ENCODE measurements at places on chromosomes 5 and 9.
A peak's percentile ranks its signal among the peaks of the same experiment; 100 is the strongest.

DNA sequence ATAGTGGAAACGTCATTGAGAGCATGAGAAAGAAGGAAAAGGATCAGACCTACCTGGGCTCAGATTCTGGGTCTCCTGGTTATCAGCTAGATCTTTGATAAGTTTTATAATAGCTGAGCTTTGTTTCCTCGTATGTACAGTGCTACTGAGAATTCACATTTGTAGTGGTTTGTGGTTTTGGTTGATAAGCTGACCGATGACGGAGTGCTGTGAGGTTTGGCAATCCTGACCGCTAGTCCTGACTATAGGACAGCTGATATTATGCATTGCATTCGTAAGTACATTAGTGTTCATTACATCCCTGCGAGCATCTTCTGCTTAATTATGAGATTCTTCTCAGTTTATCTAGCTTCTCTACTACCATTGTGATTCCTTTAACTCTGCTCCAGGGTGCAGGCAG is 190.7 kb upstream of the SLC27A6 start:
- no peak for DNase-seq

DNA sequence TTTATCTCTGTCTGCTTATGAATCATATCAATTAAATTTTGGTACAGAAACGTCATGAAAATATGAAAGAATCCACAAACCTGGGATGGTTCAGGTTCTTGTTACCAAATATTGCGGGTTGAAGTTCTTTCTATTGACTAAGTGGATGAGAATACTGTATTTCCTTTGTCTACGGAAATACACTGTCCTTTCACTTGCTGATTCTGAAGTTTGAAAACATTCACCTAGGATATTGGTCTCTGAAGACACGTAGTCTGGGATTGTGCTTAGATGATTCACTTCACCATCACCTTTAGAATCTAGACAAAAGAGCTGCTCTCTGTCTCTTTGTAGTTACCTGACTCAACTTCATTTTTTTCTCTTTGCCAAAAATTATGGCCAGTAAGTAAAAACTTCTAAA is 222.4 kb downstream of the FBN2 start:
- DNase-seq, result no peak

DNA sequence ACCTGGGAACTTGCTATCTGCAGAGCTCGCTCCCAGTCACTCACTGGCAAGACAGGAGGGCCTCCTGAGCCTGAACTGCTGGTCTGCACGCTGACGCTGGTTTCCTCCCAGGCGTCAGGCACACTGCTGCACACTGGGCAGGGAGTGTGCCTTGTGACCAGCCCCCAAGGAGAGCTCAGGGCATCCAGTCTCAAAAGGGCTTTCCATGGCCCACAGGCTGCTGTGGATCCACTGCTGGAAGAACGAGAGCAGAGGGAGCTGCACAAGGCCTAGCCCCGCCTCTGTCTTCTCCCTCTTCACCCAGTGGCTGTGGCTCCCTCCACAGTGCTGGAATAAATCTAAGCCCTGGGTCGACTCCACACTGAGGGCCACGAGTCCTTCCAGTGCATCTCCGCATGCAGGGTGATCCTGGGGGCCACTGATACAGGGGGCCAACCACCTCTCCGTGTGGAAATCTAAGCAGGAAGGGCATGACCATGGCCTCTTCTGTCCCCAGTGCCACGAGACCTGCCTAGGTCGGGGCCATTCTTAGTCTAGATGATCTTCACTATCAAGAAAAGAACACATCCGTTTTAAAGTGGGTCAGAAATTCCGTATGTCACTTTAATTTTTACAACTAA is 93.6 kb downstream of the CAMSAP1 start:
- no peak for DNase-seq

GRCh38 chr5:96823900-96824380 is 16.2 kb upstream of the ERAP1 start:
- no peak for DNase-seq

DNA sequence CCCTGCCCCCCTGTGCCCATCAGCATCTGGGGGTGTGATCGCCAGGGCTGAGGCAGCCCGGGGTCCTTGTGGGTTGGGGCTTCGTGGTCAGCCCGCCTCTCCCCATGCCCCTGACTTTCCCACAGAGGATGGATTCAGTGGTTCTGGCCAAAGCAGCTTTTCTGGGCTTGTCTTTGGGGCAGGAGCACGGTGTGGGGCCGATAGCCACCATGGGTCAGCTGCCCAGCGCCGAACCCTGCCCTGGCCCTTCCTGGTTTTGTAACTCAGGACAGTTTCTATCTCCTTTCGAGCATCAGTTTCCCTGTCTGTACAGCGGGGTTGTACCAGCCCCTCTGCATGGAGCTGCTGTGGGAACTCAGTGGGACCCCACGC is 77.1 kb downstream of the HMCN2 start:
- no peak for DNase-seq

DNA sequence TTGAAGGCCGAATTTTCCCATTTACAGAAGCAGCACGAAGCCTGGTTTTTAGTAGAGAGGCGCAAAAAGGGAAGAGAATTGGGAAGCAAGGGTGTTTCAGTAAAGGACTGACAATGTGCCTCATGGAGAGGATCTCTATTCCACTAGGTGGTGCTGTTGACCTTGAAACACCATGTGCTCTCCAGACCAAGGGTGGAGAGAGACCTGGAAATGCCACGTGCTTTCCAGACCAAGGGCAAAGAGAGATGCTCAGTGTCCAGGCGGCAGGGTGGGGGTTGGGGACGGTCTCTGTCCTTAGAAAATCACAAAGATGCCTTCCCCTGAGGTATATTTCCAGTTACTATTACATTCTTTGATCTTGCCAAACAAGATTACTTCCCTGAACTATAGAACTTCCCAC is 425.3 kb downstream of the CSNK1G3 start:
- DNase-seq, result no peak

DNA sequence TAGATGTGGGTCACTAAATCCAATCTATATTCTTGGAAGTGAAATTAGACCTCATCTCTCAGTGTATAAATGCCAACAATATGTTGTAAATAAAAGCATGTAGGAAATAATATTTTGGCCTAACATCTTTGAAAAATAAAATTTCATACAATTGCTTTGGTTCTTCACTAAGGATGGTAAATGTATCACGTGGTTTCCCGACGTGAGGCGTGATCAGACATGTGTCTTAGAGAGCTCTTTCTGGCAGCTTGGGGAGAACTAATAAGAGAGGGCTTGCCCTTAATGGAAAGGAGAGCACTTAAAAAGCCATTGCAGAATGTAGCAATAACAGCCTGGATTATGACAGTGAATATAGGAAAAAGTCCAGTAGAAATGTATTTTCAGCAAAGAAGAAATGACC is 602.6 kb downstream of the CDH12 start:
- DNase-seq, result no peak

GRCh38 chr9:93492327-93492726 is 38.9 kb upstream of the FAM120AOS start:
- DNase-seq, result no peak

GRCh38 chr9:115216873-115217272 is 98.9 kb upstream of the TNC start:
- no peak for DNase-seq

DNA sequence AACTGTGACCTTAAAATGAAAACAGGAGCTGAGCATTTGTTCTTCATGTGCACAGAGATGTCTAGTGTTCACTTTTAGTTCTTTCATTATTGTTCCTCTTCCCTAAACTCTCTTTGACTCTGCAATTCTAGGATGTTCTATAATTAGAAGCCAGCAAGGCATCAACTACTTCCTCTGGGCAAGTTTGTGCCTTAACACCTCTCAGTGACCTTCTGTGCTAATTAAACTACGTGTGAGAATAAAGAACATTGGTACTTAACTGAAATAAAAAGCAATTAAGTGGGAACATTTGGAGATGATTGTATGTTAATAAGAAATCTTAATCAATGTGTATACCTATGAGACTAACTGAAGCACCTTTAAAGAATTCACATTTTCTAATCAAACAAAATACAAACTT is 242.8 kb downstream of the RASEF start:
- no peak for DNase-seq

GRCh38 chr5:154478224-154478565 is at the start of gene HAND1:
Gene HAND1, minus strand, starts transcription at chr5:154478227. Its CDS starts 219 bp downstream, at chr5:154478008.
- DNase-seq, result no peak

- peak; percentile 60 for DNase-seq
Measured at GRCh38 chr9:93644397-93645088, 68.2 kb downstream of the PHF2 start.

DNA sequence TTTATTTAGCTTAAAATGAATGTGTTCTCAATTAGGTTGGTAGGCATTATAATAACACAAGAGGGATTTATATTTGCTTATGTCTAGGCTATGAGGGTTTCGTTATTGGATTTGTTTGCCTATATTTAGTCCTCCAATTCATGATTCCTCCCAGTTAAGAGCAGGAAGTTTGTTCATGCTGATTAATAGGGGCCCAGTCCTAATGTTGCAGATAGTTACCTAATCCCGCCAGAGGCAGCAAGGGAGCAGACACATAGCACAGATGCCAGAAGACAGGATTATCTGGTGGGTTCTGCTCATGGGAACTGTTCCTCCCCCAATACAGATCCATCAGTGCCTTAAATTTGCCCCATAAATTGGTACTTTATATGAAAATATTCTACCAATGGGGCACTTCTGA is 100.8 kb upstream of the TLE4 start:
- DNase-seq, result no peak

- no peak for DNase-seq
Measured at GRCh38 chr5:143124593-143124992, 278.9 kb downstream of the NR3C1 start.

GRCh38 chr9:1208157-1208556 is 158.0 kb downstream of the DMRT2 start:
- DNase-seq, result no peak

- DNase-seq, result no peak
Measured at GRCh38 chr5:178199581-178200434, 4.5 kb upstream of the HNRNPAB start.

- no peak for DNase-seq
Measured at GRCh38 chr9:13860019-13860418, 453.9 kb downstream of the NFIB start.

DNA sequence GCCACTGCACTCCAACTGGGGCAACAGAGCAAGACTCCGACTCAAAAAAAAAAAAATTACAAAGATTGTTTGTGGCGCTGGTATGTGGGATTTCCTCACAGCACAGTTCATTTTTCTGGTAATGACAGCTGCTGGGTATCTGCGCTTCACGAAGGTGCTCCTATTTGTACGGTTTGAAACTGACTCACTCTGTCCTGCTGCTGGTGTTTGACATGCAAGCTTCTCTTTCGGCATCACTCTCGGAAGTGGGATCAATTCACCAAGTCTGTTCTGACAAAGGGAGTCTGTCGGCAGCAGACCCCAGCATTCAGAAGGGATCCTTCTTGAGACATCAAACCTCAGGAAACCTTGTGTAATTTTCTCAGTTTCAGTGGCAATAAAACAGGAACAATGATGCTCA is 26.3 kb downstream of the MAML1 start:
- DNase-seq, result no peak

DNA sequence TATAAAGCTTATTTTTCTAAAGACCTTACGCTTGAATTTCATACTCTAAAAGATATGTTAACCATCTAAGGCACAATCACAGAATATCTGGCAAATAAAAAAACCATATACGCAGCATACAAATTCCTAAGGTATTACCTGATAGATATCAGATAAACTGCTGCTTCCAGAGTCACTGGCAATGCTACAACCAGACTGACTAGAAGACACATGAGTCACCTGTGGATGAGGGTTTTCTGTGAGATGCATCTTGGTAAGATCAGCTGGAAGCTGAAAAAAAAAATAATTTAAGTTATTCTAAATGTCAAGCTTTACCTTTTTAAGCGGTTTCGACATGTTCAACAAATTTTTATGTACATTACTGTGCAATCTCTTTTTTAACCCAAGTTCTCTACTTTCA is 113.8 kb downstream of the RAPGEF6 start:
- DNase-seq, result no peak
